ENCODE measurements at places on chromosomes 3 and 15.

- no peak for DNase-seq
Observed at GRCh38 chr3:100650651-100651619, 41.5 kb downstream of the ADGRG7 start.

DNA sequence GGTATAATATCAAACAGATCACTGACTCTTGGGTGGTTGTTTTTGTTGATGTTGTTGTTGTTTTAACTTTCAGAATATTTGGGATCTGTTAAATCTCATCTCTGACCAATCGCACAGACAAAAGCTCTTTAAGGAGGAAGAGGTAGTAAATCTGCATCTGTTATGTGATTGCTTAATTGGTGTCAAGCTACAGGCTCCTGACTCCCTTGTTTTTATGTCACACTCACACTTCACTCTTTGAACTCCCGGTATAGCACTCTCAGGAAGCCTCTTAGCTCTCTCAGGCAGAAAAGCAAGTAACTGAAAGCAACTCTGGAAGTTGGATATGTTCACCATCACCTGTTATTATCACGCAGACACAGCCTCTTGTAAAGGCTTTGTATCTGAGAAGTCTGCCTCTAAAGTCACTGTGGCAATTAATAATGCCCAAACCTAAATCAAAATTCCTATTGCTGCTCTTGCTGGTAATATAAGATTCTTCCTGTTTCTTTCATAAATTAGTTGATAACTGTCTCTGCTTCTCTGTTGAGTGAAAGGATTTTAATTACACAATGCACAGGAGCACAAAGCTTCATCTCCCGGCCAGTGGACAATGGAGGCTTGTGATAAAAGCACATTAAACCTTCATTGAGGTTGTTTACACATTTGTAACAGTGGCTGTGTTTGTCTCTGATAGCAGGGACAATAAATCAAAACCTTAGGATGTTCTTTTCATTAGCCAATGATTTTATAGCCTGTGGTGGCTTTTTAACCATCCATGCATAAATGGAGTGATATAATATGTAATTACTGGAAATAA is 576.7 kb downstream of the MFSD1 start:
- no peak for DNase-seq

- DNase-seq: no peak
Observed at GRCh38 chr15:46703020-46703861, 1014.1 kb upstream of the SEMA6D start.

DNA sequence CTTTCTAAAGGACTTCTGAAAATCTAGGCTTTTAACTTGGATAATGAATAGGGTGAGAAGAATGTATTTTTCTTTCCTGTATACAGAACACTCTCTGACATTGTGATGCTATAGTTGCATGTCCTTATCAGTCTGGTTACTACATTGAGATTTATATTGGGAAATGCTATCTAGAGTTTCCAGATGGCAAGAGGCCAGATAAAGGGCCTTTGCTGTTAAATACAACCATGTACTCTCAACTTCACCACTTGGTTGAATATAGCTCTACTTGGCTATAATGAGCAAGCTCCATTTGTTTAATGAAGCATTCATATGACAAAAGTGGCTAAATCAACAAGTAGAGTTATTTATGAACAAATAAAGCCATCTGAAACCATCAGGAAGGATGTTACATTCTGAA is 91.0 kb downstream of the IGSF11 start:
- DNase-seq: no peak

DNA sequence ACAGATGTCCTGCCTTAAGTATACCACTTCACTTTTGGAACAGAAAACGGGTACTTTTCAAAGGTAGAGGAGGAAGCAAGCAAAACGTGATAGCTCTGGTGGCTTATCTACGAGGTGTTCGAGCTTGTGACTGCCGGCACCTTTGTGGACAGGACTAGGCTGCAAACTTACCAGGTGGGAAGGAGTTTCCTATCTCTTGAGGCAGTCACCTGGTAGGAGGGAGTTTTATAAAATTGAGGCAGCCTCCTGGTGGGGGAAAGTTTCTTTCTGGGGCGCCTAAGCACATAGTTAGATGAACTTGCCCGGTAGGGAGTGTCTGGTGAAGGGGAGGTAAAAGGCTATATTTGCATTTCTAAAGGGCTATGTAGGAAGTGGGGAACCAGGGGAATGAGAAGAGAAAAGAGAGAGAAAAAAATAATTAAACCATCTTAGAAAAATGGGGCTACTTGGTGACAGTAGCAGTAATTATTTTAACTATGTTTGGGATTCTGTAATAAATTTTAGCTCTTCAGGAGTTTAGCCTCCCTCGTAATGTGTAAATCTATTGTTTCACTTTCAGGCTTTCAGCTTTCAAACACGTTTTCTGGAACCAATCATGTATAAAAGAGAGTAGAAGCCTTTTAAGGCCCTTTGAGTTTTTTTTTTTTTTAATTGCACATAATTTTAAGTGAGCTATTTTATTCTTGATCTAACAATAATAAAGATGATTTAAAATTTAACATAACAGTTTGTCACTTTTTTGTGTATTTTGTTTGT is 131.0 kb downstream of the IL5RA start:
- DNase-seq: no peak

GRCh38 chr15:52037889-52038505 is 19.0 kb downstream of the MAPK6 start:
- DNase-seq: no peak

DNA sequence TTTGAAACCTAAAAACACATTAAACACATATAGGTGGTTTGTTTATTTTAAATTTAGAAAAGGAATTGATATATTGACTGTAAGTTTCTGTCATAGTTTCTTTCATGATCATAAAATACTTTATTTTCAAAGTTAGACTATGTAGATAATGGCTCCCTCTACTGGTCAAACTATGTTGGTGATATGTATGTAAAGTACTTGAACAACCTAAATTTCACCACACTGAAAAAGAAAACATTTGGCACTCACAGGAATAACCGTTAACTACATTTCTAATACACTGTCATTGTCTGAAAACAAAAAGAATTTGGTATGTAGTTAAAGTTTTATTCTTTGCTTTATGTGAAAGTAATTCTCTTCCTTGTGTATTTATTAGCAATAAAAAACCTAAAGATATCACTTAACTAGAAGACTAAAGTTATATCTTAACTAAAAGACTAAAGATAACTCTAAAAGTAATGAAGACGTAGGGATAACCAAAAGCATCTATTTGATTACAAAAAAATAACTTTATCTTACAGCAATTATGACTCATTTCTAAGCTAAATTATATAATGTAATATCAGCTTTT is 427.5 kb downstream of the VGLL3 start:
- no peak for DNase-seq

DNA sequence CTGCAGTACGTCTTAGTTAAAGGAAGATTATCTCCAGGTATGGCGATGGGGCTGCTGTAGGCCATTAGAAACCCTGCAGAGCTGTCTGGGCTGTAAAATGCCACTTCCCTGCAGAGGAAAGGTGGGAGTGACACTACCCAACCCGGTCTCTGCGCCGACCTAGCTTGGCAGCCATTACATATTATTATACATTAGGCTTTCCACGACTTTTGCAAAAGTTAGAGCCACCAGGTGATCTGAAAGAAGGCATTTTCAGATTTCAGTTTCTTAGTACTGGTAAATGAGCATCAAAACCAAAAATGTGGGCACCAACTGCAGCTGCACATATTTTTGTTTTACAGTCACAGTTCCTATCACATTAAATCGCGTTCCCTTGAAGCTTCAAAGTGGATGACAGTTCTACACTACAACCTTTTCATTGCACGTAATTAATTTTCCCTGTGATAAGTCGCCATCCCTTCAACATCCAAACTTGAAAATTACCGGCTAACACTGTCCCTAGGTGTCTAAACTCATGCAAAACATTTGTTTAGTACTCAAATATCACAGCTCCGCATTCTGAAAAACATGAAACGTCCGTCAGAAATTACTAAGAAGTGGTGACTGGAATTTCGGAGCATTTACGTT is 81.4 kb upstream of the CHD2 start:
- DNase-seq: no peak

GRCh38 chr3:87203809-87204208 is 23.3 kb upstream of the CHMP2B start:
- DNase-seq: no peak

GRCh38 chr3:74346896-74347295 is 267.6 kb downstream of the CNTN3 start:
- no peak for DNase-seq

DNA sequence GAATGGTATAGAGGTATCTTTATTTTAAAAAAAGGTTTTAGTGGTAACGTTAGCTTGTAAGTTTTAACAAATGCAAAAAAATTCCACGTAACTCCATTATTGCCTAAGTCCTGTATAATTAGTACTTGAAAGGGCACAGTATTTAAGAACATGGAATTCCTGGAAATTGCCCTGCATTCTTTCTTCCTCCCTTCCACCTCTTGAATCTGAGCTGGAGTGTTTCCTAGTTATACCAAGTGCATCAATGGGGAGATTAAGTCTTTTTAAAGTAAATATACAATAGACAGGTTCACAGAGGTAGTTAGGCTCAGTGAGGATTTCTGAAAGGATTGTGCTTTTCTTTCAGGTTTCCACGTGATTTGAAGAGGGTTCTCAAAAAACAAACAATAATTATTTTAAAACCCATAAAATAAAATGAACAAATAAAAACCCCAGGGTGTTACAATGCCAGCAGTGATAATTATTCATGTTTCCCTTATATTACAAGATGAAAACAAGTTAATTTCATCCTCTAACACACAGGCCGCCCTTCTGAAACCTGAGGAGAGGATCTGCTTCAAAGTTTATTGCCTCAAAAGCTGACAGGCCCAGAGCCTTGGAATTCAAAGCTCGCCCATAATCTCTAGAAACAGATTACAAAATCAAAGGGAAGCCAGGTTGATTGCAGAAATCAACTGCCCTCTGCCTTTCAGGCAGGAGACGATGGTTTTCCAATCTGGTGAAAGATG is 128.8 kb upstream of the LMOD3 start:
- no peak for DNase-seq

DNA sequence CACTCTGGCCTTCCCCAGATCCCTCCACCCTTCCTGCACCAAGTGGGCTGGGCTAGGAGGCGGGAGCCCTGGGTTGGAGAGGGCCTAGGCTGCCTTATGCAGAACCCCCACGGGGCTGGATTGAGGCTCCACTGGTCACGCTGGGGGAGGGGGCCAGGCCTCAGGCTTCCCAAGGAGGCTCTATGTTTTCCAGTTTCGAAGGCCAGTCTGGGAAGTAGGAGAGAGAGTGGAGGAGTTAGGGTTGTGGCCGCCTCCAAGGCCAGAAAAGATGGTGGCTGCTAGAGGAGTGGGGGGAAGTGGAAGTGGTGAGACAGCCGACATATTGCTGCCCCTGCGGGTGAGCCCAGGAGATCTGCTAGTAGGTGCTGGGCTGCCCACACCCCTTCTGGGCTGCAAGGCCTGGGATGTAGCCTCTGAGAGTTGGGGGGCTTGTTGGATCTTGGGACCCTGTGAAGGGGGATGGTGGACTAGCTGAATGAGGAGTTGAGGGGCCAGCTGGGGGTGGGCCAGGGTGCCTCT is 1.2 kb downstream of the GNAI2 start:
- no peak for DNase-seq

DNA sequence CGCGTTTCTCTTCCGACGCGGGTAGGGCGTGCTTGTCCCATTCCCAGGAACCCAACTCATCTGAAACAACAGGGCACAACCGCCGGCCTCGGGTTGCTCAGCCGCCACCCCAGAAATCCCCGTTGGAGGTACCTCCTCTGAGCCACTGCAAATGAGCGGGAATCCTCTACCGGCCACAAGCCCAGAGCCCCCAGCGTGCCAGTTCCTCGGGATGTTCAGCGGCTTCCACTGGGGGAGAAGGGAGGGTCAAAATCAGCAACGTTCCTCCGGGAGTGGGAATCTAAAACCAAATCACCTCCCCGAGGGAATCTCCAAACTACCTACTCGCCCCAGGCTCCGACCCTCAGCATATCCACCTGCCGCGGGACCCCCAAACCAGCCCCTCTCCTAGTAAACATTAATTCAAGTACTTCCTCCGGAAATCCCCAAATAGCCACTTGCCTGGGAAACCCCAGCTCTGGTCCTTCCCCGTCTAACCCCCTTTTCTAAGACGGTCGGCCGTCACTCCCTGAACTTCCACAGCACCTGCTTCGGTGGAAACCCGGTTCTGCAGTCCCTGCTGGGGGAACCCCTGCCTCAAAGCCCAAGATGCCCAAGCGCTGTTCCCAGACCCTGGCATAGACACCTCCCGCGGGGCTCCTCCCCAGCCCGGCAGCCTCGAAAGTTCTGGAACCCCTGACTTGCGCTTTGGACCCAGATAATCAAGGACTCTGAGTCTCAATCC is 887 bp downstream of the OXTR start:
- DNase-seq: no peak

DNA sequence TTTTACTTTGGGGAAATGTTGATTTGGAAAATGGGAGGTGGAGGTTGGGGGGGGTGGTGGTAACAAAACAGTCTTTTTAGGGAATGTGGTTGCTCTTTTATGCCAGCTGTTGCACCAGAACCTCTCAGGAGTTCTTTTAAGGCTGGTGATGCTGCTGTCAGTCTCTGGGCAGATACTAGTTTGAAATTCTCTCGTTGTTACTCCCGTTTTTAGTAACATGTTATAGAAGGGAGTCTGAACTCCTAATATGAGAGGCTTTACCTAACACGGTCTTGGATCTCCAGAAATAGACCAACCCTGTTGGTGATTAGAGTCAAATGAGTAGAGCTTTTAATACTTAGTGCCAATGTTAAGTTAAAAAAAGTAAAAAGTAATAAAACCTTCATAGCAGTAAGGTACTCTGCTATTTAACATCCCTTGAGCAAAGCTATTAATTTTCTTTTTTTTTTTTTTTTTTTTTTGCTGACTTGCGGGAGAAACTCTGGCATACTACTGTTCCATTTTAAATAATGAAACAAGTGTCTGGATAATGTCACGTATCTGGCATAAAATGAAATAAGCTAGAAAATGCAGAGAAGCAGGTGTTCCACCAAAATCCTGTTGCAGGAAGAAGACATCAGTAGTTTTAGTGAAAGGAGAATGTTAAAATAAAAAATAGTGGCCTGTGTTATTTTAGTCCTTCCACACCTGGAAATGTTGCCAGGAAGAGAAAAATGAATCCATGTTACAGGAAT is 156.7 kb downstream of the CACNA1D start:
- no peak for DNase-seq

DNA sequence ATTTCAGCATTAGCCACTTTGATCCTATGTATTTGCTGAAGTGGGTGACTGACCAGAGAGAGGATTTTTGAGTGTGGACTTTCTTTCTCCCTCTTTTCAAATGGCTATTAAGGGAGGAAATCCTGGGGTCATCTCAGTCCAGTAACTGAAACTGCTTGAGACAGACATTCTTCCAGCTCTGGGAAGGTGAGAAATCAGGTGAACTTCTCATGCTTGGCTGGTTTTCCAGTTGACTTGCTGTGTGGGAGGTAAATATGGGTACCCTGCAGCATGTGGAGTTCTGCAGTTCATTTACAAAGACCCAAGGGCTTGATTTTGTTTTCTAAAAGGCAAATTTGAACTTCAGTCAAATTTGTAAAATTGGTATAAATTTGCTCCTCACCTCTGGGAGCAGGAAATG is 461.1 kb upstream of the TBL1XR1 start:
- DNase-seq: no peak

- no peak for DNase-seq
Observed at GRCh38 chr15:96576596-96576995, 246.1 kb downstream of the NR2F2 start.
